ENCODE measurements at places on chromosomes 1 and 21. TPM values are rescaled to one million over a fixed set of nuclear protein-coding genes. Genes with fewer than 3 reads are reported as not detected.

DNA sequence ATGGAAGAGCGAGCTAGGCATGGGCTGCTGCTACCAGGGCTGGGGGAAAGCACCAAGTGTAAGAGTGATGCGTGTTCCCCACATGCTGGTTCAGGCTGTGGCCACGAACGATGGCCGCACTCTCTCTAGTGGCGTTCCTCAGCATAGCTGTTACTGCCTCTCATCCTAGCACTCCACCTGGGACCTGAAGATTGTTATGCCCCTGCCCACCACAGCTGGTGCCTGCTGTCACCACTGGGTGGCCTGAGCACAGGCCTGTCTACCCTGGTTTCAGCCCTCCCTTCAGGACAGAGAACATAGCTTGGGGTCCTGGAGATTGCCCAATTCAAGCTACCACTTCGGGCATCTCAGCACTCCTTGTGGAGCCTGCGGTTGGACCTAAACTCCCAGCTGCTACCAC is 80.1 kb upstream of the PDC start:
- no peak for DNase-seq

GRCh38 chr1:53286955-53287354 is 40.9 kb downstream of the LRP8 start:
- DNase-seq, result no peak

- no peak for DNase-seq
Observed at GRCh38 chr1:116694524-116694923, 27.0 kb upstream of the IGSF3 start.

DNA sequence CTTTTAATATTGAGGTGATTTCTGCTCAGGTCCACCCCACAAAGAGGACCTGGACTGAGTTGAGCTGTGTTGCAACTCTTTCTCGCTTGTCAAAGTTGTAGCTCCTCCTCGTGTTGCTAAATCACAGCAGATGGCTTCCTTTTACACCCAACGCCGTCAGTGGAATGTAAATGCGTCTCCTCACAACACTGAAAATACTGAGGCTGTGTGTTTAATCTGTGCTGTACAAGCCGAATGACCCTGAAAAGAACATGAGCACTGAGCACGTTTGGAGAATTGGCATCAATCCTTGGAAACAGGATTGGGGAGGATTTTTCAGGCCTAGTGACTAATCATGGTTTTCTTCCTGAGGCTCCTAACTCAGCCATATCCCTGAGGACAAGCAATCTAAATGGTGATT is 196.0 kb downstream of the CRB1 start:
- DNase-seq, result no peak

DNA sequence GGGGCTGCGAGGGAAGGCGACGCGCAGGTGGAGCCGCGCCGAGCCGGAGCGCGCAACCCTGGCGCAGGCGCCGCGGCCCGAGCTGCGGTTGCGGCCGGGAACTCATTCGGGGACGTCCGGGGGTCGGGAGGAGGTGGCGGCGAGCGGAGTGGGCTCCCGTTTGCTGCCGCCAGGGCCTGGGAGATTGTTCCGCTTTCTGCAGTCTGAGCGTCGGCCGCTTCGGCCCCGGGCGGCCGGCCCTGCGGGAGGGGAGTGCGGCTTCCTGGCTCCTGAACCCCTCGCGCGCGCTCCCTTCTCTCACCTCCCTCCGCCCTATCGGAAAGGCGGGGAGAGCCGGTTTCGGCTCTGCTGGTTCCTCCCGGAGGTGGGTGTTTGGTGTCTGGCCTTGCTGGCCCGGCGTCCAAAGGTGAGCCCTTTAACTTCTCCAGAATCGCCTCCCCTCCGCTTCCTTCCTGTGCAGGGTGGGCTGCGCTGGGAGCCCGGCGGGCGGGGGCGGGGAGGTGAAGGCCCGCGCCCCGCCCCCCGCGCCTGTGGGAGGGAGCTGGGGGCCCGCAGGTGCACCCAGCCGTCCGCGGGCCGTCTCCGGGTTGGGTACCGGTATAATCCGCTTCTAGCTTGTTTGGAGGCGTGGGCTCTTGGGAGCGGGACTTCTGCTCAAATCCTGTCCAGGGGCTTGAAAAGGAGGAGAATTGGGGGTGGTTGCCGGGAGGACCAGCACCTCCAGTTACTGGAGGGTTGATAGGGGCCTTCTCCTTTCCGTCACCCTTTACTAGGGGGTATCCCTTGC is 683 bp downstream of the LRRC8D start:
- DNase-seq, result peak; percentile 90

DNA sequence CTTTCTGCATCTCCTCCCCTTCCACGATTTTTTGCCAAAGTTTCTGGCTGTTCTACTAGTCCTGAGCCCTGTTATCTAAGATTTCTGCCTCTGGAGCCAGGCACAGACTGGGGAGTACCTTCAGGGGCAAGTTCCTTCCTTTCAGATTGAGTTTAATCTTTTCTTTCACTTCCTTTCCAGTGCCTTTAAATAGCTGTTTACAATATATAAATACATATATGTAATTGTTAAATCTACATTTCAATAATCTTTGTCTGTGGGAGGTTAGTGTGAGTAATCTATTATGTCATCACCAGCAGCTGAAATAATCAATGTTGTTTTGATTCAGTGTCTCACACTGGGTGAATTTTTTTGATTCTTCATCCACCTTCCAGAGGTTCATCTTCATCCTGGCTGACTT is 31.8 kb downstream of the DIPK1A start:
- DNase-seq, result no peak

GRCh38 chr1:216820345-216820744 is 97.1 kb upstream of the ESRRG start:
- DNase-seq, result no peak

- DNase-seq, result no peak
Observed at GRCh38 chr1:162373541-162374260, 3.0 kb downstream of the SPATA46 start.

GRCh38 chr21:24163539-24163938 is 1443.7 kb downstream of the MRPL39 start:
- DNase-seq, result no peak

The LCE1F gene
- total RNA-seq, result not detected

The CD84 gene
- total RNA-seq, result 24.2 TPM

The C1orf87 gene
- total RNA-seq, result not detected

Measured in hematopoietic multipotent progenitor cell (in vitro differentiated cells).